ENCODE measurements at places on chromosomes 16 and 17.

GRCh38 chr16:81861915-81862314, 82.8 kb downstream of the PLCG2 start:
- DNase-seq = no peak
- no peak overlapping the region for H3K4me3 ChIP-seq
- peaks cover 13% of the 10 kb centered on the region for H3K4me1 ChIP-seq
- no peak overlapping the region for H3K27ac ChIP-seq
- H3K36me3 ChIP-seq = no peaks in the 10 kb centered on the region

DNA sequence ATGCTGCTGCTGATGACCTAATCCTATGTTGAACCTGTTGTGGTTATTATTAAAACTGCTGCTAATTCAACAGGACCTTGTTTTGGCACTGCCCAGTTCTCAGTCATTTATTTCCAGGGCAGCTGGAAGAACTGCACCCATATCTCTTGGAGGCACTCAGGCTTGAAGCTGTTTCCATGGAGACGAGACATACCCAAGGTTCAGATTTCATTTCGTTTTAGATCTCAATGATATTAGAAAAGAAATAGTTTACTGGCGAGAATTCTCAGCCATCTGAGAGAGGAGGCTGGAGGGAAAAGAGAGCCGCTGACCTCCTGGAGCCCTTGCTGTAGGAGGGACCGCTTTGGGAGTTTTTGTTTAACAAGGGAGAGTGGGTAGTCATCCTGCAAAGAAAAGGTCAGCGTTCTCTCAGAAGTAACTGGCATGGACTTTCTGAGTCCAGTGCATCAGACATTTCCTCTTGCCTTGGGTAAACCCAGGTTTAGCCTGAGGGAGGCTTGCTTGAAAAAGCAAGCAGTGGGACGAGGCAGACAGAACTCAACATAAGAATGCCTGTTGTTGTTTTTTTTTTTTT, 75.4 kb downstream of the YPEL2 start:
- no peaks in the 10 kb centered on the region for H3K27me3 ChIP-seq
- no peak for DNase-seq
- no peaks in the 10 kb centered on the region for H3K36me3 ChIP-seq
- no peak overlapping the region for H3K27ac ChIP-seq

GRCh38 chr17:61662741-61663140, 71.7 kb upstream of the NACA2 start:
- no peak for DNase-seq
- H3K27ac ChIP-seq = no peak overlapping the region
- H3K4me1 ChIP-seq = no peaks in the 10 kb centered on the region

GRCh38 chr17:48102798-48103715, 1.8 kb upstream of the CBX1 start:
- peak overlapping the region; percentile 42 for H3K27ac ChIP-seq
- H3K4me3 ChIP-seq = peak overlapping the region; percentile 36
- no peaks in the 10 kb centered on the region for H3K27me3 ChIP-seq

DNA sequence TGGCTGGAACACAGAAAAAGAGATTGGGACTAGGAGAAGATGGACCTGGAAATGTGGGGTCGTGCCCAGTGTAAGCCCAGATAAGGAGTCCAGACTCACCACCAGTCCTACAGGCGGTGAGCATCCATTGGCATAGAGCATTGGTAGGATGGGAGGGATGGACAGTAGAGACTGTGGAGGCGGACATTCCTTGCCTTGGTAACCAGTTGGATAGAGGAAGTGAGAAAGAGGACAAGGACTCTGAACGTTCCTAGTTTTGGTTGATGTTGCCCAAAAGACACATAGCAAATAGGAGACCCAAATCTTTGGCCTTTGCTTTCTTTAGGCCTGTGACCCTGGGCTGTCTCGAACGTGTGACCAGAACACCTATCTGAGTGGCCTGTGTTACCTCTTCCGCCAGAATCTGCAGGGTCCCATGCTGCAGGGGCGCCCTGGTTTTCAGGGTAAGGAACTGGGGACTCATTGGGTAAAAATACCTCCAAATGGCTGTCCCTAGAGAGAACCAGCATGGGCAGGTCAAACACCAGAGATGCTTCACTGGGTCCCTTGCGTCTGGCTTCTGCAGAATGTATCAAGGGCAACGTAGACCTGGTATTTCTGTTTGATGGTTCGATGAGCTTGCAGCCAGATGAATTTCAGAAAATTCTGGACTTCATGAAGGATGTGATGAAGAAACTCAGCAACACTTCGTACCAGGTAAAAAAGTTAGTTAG, 6.4 kb downstream of the ITGAL start:
- H3K36me3 ChIP-seq = peaks cover 69% of the 10 kb centered on the region
- peaks cover 53% of the 10 kb centered on the region for H3K4me1 ChIP-seq
- H3K4me3 ChIP-seq = no peak overlapping the region
- no peak overlapping the region for H3K27ac ChIP-seq
- no peaks in the 10 kb centered on the region for H3K27me3 ChIP-seq

DNA sequence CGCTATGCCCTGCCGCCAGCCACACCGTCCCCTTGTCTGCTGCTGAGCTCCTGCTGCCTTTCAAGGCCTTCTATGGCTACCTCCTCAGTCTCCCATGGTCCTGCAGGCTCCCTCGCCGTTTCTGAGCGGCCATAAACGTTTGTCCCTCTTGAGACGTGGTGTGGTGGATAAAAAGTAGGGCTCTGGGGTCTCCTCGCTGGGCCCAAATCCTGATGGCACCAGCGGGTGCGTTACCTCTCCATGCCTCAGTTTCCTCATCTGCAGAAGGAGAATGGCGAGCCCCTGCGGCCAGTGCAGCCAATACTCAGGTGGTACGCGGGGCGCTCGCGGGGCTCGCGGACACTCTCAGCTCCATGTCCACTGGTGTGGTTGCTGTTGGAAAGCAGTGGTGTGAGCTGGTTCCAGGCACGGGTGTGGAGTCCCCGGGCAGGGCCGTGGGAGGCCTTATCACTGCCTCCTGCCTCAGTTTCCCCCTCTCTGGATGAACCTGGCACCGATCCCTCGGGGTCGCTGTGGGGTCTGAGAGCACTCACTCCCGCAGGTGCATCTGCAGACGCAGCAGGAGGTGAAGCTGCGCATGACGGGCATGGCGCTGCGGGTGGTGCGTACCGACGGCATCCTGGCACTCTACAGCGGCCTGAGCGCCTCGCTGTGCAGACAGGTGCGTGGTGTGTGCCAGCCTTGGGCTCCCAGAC, 2.5 kb downstream of the SLC25A10 start:
- H3K36me3 ChIP-seq = peaks cover 2% of the 10 kb centered on the region
- H3K4me1 ChIP-seq = peaks cover 26% of the 10 kb centered on the region
- DNase-seq = no peak
- no peak overlapping the region for H3K27ac ChIP-seq

GRCh38 chr16:86091976-86092375, 193.0 kb downstream of the IRF8 start:
- peaks cover 4% of the 10 kb centered on the region for H3K4me1 ChIP-seq
- no peaks in the 10 kb centered on the region for H3K27me3 ChIP-seq
- H3K36me3 ChIP-seq = no peaks in the 10 kb centered on the region
- no peak overlapping the region for H3K4me3 ChIP-seq
- H3K27ac ChIP-seq = no peak overlapping the region

DNA sequence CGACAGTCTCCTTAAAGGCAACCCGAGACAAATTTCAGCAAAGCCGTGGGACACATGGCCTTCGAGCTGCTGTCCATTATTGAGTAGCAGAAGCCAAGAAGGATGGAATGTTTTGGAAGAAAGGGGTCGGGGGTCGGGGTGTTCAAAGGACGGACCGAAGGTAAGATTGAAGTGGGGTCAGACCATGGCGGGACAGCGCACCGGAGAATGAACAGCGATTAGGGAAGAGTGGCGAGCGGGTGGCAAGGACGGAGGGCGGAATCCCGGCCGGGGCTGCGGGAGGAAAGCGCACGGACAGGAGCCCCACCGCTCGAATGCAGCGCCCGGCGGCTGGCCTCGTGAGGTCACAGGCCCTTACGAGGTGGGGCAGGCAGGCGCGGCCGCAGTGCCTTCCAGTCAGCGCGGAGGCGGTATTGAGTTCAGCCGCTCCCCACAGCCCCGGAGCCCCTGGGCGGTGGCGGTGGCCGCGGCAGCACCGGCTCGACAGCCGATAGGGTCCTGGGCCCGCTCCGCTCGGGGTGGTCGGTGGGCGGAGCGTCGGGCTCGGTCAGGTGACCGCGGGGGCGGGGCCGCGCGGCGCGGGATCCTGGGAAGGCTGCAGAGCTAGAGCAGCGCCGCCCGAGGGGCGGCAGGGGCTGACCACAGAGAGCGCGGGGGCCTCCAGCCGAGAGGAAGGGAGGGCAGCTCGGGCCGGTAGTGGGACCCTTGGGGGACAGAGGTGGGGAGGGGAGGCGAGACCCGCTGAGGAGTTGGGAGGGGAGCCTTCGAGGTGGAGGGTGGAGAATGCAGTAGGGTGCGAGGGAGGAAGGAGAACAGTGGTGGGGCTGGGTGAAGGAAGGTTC, at the start of gene EFCAB13:
TSS of gene EFCAB13 (plus strand) at position 574 of the 842 bp plus-strand sequence. CDS start 4,399 bp downstream, outside the sequence.
- no peaks in the 10 kb centered on the region for H3K36me3 ChIP-seq
- DNase-seq = peak; percentile 87
- H3K4me3 ChIP-seq = peak within 1 kb of the TSS; percentile 88
- peak within 1 kb of the TSS; percentile 87 for H3K27ac ChIP-seq
- peaks cover 10% of the 10 kb centered on the region for H3K27me3 ChIP-seq
- peaks cover 23% of the 10 kb centered on the region for H3K4me1 ChIP-seq

Measured in activated naive CD8-positive, alpha-beta T cell treated with anti-CD3 and anti-CD28 coated beads, Interleukin-2, amount 50 U/mL, for 24 hours (primary cell).